ENCODE measurements at places on chromosomes 12 and 14. TPM values are rescaled to one million over a fixed set of nuclear protein-coding genes. Genes with fewer than 3 reads are reported as not detected.

The OTX2 gene
- not detected for polyA plus RNA-seq

The TAS2R20 gene
- polyA plus RNA-seq, result 0.03 TPM

The OR4E2 gene
- not detected for polyA plus RNA-seq

The SPX gene
- 0.30 TPM for polyA plus RNA-seq

The ZBTB39 gene
- 2.5 TPM for polyA plus RNA-seq

The CYP27B1 gene
- polyA plus RNA-seq, result 0.28 TPM

The RILPL1 gene
- polyA plus RNA-seq, result 1.3 TPM

The TAS2R31 gene
- not detected for polyA plus RNA-seq

The NRL gene
- 2.9 TPM for polyA plus RNA-seq

The MTRFR gene
- 12.6 TPM for polyA plus RNA-seq

The NEUROD4 gene
- not detected for polyA plus RNA-seq

The RCOR1 gene
- 4.2 TPM for polyA plus RNA-seq

The NKX2-1 gene
- polyA plus RNA-seq, result not detected

The SCN8A gene
- 1.9 TPM for polyA plus RNA-seq

The CCT2 gene
- 81.8 TPM for polyA plus RNA-seq

The KCNK10 gene
- polyA plus RNA-seq, result not detected

The KRT85 gene
- not detected for polyA plus RNA-seq

The HRK gene
- polyA plus RNA-seq, result not detected

The CNTN1 gene
- 0.60 TPM for polyA plus RNA-seq

The EEA1 gene
- 2.5 TPM for polyA plus RNA-seq

The IL22 gene
- not detected for polyA plus RNA-seq

The MFAP5 gene
- not detected for polyA plus RNA-seq

The NDRG2 gene
- polyA plus RNA-seq, result 156 TPM

The STYK1 gene
- 0.03 TPM for polyA plus RNA-seq

The SMIM41 gene
- polyA plus RNA-seq, result 0.24 TPM

The SIRT4 gene
- 4.2 TPM for polyA plus RNA-seq

The HEATR5A gene
- 8.5 TPM for polyA plus RNA-seq

The CSRP2 gene
- polyA plus RNA-seq, result 24.6 TPM

The BIN2 gene
- 2.8 TPM for polyA plus RNA-seq

The LRRC43 gene
- 0.03 TPM for polyA plus RNA-seq

The HOXC6 gene
- not detected for polyA plus RNA-seq

The VRTN gene
- polyA plus RNA-seq, result not detected

The SLC5A8 gene
- not detected for polyA plus RNA-seq

The SIX1 gene
- polyA plus RNA-seq, result not detected

The ZFYVE21 gene
- 33.3 TPM for polyA plus RNA-seq

The ACSM4 gene
- polyA plus RNA-seq, result not detected

The SRRM4 gene
- not detected for polyA plus RNA-seq

Measured in liver (tissue), 10 donors.